ENCODE measurements at places on chromosomes 16 and 17. TPM values are rescaled to one million over a fixed set of nuclear protein-coding genes. Genes with fewer than 3 reads are reported as not detected.

- DNase-seq = no peak
- no peaks in the 10 kb centered on the region for H3K4me1 ChIP-seq
- H3K4me3 ChIP-seq = no peak overlapping the region
- H3K36me3 ChIP-seq = peaks cover 16% of the 10 kb centered on the region
- H3K27me3 ChIP-seq = no peaks in the 10 kb centered on the region
Observed at GRCh38 chr16:15616475-15617165, 26.3 kb downstream of the MARF1 start.

DNA sequence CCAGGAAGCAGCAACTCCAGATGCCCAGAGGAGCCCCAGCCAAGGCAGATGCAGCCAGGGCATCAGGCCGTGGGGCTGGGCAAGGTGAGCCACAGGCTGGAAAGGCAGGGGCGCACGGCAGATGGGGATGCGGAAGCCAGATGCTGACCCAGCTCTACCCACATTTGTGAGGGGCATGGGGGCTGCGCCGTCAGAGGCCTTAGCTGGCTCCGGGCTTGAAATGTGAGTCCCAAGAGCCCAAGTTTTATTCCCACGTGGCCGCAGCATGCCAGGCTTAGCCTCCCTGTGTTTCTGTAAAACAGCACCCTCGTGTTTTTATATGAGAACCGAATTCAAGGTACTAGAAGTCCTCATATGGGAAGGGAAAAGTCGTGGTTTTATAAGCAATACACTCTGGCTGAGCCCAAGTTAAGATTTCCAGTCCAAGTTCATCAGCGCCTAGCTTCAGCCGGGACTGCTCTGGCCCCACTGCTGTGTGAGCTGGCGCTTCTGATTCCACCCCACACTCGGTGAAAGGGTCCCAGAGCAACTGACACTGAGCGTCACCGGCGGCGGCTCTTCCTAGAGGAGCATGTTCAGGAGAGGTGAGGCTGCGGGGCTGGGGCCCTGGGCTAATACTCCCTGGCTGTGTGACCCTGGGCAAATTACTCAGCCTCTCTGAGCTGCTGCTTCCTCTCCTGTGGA lies 6.7 kb upstream of the C16orf95 start:
- H3K27me3 ChIP-seq = no peaks in the 10 kb centered on the region
- no peak overlapping the region for H3K4me3 ChIP-seq
- H3K4me1 ChIP-seq = no peaks in the 10 kb centered on the region

RRAD gene
- 132 TPM for total RNA-seq

DNA sequence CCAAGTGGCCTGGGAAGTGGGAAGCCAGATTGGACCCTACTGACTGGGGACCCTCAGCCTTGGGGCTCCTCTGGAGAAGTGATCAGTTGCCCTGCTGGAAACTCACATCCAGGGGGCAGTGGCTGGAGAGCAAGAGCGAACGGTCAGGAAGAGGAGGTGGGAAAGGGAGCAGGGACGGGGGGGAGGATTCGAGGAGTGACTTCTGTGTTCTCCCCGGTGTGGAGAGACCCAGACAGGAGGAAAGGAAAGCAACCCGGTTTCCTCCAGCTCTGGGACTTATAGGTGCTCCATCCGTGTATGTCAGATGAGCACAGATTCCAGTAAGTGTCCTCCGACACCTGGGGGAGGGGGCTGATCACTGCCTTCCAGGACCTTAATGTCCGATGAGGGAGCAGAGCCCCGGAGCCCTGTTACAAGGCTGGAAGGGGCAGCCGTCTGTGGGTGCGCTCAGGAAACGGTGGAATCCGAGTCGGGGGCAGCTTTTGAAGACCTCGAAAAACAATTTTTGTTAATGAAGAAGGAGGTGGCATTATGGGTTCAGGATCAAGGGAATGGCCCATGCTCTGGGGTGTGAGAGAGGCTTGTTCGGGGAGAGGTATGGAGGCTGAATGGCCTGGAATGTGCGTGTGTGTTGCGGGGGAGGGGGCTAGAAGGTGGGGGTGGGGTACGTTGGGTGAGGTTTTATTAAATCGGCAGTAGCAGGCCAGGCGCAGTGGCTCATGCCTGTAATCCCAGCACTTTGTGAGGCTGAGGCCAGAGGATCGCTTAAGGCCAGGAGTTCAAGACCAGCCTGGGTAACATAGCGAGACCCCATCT lies 34.8 kb upstream of the NDRG4 start:
- no peak for DNase-seq
- H3K4me3 ChIP-seq = no peak overlapping the region
- no peak overlapping the region for H3K27ac ChIP-seq

HOXB1 gene
- total RNA-seq = not detected

- peak; percentile 83 for DNase-seq
- no peaks in the 10 kb centered on the region for H3K27me3 ChIP-seq
- peak overlapping the region; percentile 98 for H3K27ac ChIP-seq
- H3K4me3 ChIP-seq = peak overlapping the region; percentile 24
Observed at GRCh38 chr17:78883533-78884131, 19.4 kb downstream of the CEP295NL start.

TBC1D3B gene
- total RNA-seq = 1.0 TPM

- H3K4me3 ChIP-seq = no peak overlapping the region
- DNase-seq = no peak
- no peaks in the 10 kb centered on the region for H3K27me3 ChIP-seq
Observed at GRCh38 chr17:70161519-70161918, 7.8 kb upstream of the KCNJ2 start.

DNA sequence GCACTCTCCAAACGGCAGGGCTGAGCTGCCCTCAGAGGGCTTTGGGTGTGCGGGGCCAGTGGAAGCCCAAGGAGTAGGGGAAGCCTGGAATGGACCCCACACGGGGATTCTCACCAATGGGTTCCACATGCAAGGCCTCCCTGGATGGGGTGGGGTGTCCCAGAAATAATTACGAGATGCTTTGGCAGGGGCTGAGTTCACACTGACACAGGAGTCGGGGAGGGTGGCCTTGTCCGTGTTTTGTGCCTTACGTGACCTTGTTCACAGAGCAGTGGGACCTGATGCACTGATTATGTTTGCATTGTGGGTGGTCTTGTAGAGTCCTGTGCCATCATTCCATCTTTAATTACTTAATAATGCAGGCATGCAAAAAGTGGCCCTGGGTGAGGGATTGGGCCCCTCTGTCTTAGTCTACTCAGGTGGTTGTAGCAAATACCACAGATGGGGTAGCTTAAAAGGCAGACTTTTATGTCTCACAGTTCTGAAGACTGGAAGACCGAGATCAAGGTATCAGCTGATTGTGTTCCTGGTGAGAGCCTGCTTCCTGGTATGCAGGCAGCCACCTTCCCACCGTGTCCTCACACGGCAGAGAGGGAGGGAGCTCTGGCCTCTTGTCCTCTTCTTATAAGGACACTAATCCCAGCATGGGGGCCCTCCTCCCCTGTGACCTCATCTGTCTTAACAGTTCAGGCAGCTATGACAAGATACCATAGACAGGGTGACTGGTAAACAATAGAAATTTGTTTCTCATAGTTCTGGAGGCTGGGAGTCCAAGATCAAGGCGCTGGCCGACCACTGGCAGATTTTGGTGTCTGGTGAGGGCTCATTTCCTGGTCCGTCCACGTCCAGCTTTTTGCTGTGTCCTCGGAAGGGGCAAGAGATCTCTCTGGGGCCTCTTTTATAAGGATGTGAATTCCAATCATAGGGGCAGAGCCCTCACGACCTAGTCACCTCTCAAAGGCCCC lies 239.4 kb downstream of the IRF8 start:
- no peak for DNase-seq
- no peaks in the 10 kb centered on the region for H3K27me3 ChIP-seq
- no peak overlapping the region for H3K4me3 ChIP-seq
- no peaks in the 10 kb centered on the region for H3K4me1 ChIP-seq
- no peak overlapping the region for H3K27ac ChIP-seq

- peak overlapping the region; percentile 33 for H3K4me3 ChIP-seq
- DNase-seq = no peak
- H3K4me1 ChIP-seq = no peaks in the 10 kb centered on the region
- peak overlapping the region; percentile 87 for H3K27ac ChIP-seq
- no peaks in the 10 kb centered on the region for H3K27me3 ChIP-seq
- H3K36me3 ChIP-seq = no peaks in the 10 kb centered on the region
Observed at GRCh38 chr16:56682703-56683397, 580 bp downstream of the MT1X start.

DNA sequence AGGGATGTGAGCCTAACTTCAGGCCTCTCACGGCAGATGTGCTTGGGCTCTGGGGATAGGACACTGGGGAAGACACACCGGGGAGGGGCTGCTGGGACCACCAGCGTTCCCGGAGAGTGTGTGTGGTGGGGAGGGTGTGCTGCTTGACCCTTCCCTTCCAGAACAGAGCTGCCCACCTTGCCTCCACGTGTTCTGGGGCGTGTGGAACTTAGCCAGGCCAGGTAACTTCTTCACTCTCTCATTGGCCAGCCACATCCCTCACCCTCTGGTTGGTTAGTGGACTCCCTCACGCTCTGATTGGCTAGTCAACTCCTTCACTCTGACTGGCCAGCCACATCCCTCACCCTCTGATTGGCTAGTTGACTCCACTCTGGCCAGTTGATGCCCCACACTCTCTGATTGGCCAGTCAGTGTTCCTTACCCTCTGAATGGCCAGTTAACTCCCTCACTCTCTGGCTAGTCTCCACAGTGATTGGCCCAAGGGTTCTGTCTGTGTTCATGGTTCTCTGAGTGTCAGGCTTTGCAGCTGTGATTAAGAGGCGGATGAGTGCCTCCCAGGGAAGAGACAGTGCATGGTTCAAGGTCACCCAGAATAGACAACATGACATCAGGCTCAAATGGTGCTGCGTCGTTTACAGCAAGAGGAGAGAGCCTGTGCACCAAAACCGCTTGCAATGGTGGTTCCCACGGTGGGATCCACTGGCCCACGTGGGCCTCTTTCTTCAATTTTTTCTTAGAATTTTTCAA lies 10.0 kb downstream of the TMEM235 start:
- H3K36me3 ChIP-seq = no peaks in the 10 kb centered on the region
- DNase-seq = no peak
- no peaks in the 10 kb centered on the region for H3K4me1 ChIP-seq
- no peak overlapping the region for H3K27ac ChIP-seq
- no peaks in the 10 kb centered on the region for H3K27me3 ChIP-seq

DNA sequence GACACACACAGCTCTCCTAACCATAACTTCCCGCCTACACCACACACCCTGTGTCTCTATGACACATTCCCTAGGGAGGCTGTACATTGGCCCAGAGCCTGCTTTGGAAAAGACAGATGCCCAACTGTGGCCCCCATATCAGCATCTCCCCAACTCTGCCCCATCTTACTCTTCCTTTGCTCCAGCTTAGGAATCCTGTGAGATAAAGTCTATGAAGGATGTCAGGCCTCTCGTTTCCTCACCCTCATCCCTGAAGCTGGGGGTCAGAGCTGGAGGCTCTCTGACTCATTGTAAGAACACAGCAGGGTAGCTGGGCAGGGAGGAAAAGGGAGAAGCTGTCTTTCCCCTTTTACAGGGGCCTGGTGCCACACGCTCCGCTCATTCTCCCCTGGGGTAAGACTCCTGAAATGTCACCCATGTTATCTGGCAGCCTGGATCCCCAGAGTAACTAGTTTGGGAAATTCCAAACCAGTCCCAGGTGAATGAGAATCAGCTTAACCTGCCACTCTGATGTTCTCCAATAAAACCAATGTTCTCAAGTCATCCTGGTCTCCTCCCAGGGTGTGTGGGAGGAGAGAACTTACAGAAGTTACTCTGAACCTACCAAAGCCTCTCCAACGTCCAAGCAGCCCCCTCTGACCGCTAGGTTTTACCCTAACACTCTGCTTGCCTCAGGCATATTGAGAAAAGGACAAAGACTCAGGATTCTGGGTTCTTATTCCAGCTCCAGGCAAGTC lies 2.8 kb downstream of the RAPGEFL1 start:
- H3K4me3 ChIP-seq = no peak overlapping the region
- peak overlapping the region; percentile 43 for H3K27ac ChIP-seq
- DNase-seq = no peak
- H3K27me3 ChIP-seq = no peaks in the 10 kb centered on the region
- no peaks in the 10 kb centered on the region for H3K4me1 ChIP-seq

RUNDC3A gene
- total RNA-seq = not detected

- peaks cover 91% of the 10 kb centered on the region for H3K4me1 ChIP-seq
- peaks cover 35% of the 10 kb centered on the region for H3K36me3 ChIP-seq
- H3K4me3 ChIP-seq = no peak overlapping the region
- peak; percentile 39 for DNase-seq
- H3K27me3 ChIP-seq = no peaks in the 10 kb centered on the region
- peak overlapping the region; percentile 71 for H3K27ac ChIP-seq
Observed at GRCh38 chr17:77145612-77146245, 5.0 kb downstream of the SEC14L1 start.

MARCHF10 gene
- 1.8 TPM for total RNA-seq

DNA sequence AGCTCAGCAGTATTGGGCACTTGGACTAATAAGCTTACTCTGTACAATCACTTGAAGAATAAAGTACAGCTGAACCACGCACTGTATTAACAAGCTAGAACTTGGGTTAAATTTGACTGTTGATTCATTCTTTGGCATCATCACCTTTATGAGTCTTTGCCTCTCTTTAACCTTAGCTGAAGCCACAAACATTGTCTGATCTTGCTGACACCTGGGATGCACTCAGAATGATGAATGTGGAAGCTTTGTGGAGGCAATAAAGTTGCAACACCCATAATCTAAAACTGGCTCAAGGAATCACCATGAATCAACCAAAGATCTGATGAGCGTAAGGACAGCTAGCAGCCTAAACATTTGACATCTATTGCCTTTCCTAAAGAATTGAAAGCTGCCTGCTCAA lies 590.6 kb upstream of the SOX9 start:
- H3K36me3 ChIP-seq = no peaks in the 10 kb centered on the region
- no peaks in the 10 kb centered on the region for H3K27me3 ChIP-seq

TPSG1 gene
- not detected for total RNA-seq

- H3K4me3 ChIP-seq = peak overlapping the region; percentile 43
- no peaks in the 10 kb centered on the region for H3K36me3 ChIP-seq
- peaks cover 39% of the 10 kb centered on the region for H3K4me1 ChIP-seq
- H3K27me3 ChIP-seq = no peaks in the 10 kb centered on the region
Observed at GRCh38 chr17:51121620-51122472, 1.2 kb upstream of the SPAG9 start.

- H3K36me3 ChIP-seq = no peaks in the 10 kb centered on the region
- H3K27ac ChIP-seq = no peak overlapping the region
- no peaks in the 10 kb centered on the region for H3K4me1 ChIP-seq
- H3K4me3 ChIP-seq = no peak overlapping the region
- DNase-seq = no peak
- H3K27me3 ChIP-seq = no peaks in the 10 kb centered on the region
Observed at GRCh38 chr16:16005721-16006120, 56.3 kb downstream of the ABCC1 start.

- H3K27me3 ChIP-seq = no peaks in the 10 kb centered on the region
- no peak overlapping the region for H3K4me3 ChIP-seq
- no peak overlapping the region for H3K27ac ChIP-seq
- no peak for DNase-seq
- no peaks in the 10 kb centered on the region for H3K4me1 ChIP-seq
Observed at GRCh38 chr16:75965504-75966374, 239.4 kb upstream of the CPHXL start.

RGS11 gene
- total RNA-seq = 22.6 TPM

- H3K27ac ChIP-seq = peak overlapping the region; percentile 71
- no peak overlapping the region for H3K4me3 ChIP-seq
- DNase-seq = no peak
- H3K36me3 ChIP-seq = no peaks in the 10 kb centered on the region
- no peaks in the 10 kb centered on the region for H3K27me3 ChIP-seq
Observed at GRCh38 chr17:2266045-2266864, 37.3 kb downstream of the SMG6 start.

TUBB3 gene
- not detected for total RNA-seq

- DNase-seq = no peak
- H3K27me3 ChIP-seq = no peaks in the 10 kb centered on the region
- H3K4me3 ChIP-seq = no peak overlapping the region
- peaks cover 27% of the 10 kb centered on the region for H3K36me3 ChIP-seq
Observed at GRCh38 chr17:80751946-80752581, 207.4 kb downstream of the RPTOR start.

GRCh38 chr16:11050944-11051343 lies 106.6 kb downstream of the CLEC16A start:
- no peaks in the 10 kb centered on the region for H3K36me3 ChIP-seq
- no peak overlapping the region for H3K27ac ChIP-seq
- H3K27me3 ChIP-seq = no peaks in the 10 kb centered on the region
- DNase-seq = no peak
- H3K4me3 ChIP-seq = no peak overlapping the region

All from tibial nerve (tissue), 4 donors.